ENCODE measurements at places on chromosomes 16 and 17.

GRCh38 chr17:59878624-59879023 is 14.1 kb downstream of the TUBD1 start:
- no peak for DNase-seq

GRCh38 chr16:6926341-6926740 is 406.3 kb upstream of the RBFOX1 start:
- DNase-seq = no peak

DNA sequence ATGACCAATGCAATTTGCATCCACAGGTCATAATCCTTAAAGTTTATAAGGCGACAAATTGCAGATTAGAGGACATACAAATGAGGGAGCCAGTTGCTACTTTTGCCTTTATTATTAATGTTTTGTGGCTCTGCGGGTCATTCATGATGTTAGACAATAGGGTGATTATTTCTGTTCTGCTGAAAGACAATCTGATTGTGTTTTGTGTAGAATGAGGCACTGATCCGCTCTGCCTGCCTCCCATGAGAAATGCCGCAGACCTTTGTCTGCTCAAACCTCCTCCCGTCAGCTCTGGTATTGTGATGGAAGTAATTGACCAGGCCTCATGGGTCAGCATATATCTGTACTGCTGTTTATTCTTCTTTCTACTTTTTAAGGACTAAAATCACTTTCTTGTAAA is 224.9 kb downstream of the PRKCA start:
- no peak for DNase-seq

DNA sequence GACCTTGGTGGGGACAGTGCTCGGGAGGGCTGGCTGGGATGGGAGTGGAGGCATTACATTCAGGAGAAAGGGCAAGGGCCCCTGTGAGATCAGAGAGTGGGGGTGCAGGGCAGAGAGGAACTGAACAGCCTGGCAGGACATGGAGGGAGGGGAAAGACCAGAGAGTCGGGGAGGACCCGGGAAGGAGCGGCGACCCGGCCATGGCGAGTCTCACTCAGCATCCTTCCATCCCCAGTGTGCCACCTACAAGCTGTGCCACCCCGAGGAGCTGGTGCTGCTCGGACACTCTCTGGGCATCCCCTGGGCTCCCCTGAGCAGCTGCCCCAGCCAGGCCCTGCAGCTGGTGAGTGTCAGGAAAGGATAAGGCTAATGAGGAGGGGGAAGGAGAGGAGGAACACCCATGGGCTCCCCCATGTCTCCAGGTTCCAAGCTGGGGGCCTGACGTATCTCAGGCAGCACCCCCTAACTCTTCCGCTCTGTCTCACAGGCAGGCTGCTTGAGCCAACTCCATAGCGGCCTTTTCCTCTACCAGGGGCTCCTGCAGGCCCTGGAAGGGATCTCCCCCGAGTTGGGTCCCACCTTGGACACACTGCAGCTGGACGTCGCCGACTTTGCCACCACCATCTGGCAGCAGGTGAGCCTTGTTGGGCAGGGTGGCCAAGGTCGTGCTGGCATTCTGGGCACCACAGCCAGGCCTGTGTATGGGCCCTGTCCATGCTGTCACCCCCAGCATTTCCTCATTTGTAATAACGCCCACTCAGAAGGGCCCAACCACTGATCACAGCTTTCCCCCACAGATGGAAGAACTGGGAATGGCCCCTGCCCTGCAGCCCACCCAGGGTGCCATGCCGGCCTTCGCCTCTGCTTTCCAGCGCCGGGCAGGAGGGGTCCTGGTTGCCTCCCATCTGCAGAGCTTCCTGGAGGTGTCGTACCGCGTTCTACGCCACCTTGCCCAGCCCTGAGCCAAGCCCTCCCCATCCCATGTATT is 1.1 kb downstream of the CSF3 start:
- no peak for DNase-seq

DNA sequence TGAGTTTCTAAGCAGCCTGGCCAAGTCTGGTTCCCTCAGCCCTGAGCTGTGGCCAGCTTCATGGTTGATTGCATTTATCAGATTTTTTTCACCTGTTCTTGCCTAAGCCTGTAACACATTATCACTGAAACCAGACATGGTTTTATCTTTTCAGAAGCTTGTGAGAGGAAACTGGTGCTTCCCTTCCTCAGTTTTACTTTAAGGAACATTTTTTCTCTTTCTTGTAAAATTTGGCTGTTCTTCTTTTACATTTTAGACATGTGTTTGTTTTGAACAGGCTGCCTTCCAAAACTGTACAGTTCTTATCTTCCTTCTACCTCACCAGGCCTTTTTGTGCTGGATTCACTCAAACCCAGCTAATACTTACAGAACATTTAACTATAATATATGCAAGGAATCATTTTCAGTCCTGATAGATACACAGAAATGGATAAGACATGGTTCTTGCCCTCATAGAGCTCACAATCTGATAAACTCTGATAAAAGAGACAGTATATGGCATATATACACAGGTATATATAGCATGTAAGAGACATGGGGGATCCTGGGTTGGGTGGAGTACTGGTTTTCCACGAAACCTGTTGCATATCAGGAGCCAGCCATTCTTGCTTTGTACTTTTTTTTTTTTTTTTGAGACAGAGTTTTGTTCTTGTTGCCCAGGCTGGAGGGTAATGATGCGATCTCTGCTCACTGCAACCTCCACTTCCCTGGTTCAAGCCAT is 44.5 kb downstream of the ZNRF1 start:
- DNase-seq = no peak

DNA sequence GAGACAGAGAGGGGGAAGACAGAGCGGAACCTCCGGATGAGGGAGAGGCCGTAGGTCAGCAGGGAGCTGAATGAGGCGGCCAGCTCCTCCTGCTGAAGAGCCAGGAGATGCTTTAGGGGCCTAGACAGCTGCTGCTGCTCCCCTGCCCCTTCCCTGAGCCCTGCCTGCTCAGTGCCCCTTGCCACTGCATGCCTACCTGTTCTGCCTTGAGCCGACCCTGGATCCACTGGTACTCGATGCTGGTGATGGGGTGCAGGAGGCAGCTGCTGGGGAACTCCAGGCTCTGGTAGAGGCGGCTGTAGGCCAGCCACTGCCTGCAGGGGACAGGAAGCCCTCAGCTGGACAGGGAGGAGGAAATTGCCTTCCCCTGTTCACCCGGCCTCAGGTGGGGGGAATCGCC is 7.6 kb downstream of the UNC13D start:
- DNase-seq = no peak
